Fibroblast of skin of left quadriceps (primary cell): ENCODE measurements at places on chromosomes 5 and 9.
A peak's percentile ranks its signal among the peaks of the same experiment; 100 is the strongest.

GRCh38 chr9:97744710-97745708, 47.9 kb upstream of the XPA start:
- DNase-seq = no peak

- peak; percentile 30 for DNase-seq
These were observed 14.2 kb upstream of the LVRN start for GRCh38 chr5:115948091-115948534.

GRCh38 chr9:124353811-124354274, 61.4 kb downstream of the PSMB7 start:
- DNase-seq = no peak

DNA sequence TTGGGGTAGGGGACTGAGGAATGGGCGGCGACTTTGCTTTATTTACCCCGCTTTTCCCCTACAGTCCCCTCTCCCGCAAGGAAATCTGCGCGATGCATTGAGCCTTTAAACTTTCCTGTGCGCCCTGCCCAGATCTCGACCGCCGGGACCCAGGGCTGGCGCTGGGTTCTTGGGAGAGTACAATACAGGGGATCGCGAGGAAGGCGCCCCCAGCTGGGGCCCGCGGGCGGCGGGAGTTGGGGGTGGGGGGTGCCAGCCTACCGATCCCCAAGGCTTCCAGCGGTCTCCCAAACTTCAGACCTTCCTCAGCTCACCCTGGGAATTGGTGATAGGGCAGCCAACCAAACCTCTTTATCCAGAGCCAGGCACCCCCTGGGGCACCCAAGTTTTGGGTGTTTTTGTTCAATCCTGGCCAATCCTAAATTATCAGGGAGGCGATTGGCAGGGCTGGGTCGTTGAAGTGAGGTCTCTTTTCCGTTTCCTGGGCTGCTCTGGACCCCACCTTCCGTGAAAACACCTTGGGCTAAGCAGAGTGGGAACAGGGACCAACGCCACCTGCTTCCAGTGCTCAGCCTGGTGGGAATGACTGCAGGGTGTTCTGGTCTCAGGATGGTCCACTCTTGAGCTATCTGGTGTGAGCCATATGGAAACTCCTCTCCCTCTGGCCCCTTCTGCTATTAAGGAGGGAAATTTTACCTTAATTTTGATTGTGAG, 51.4 kb upstream of the DAB2IP start:
- DNase-seq = no peak

GRCh38 chr9:78938821-78939220, 632.9 kb upstream of the TLE4 start:
- DNase-seq = no peak

- DNase-seq = no peak
These were observed 169.6 kb downstream of the SLC24A2 start for GRCh38 chr9:19619221-19619620.

- no peak for DNase-seq
These were observed 101.5 kb downstream of the COL23A1 start for GRCh38 chr5:178488696-178489095.

- DNase-seq = no peak
These were observed 106.0 kb downstream of the CD180 start for GRCh38 chr5:67090593-67090992.

DNA sequence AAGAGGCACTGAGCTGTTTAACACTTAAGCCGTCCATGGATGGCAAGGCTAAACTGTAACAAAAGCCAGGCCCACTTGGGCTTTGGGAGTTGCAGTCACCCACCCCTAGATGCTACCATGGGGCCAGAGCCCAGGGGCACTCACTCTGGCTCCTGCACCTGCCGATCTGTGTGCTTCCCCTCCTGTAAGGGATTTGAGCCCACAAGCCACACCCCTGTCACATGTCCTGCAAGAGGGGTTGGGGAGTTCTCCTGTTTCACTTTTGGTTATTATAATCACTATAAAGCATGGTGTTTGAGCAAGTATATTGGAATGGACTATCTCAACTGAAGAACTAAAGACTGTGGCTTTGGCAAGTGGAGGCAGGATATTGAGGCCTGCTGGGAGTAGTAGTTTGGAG, 14.0 kb upstream of the GPR151 start:
- no peak for DNase-seq

GRCh38 chr9:5714501-5715401, 85.8 kb downstream of the RIC1 start:
- no peak for DNase-seq

DNA sequence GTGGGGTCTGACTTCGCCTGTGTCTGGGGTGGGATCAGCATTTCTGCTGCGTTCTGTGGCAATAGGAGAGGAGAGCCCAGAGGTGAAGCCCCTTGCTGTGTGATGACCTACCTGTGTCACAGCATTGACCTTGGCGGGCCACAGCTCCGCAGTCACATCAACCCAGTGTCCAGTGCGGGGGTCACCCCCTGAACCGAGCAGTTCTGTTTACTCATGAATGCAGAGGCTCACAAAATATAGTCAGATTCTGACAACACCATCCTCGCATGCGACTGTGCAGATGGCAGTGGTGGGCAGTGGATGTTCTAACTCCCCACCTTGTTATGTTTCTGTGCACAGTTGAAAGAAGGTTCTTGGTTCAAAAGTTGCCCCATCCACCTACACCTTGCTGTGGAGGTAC, 100.1 kb downstream of the ADAMTS16 start:
- no peak for DNase-seq

GRCh38 chr5:100803397-100803796, 99.7 kb downstream of the ST8SIA4 start:
- no peak for DNase-seq

- DNase-seq = no peak
These were observed 65.4 kb upstream of the ANKRD55 start for GRCh38 chr5:56298336-56299090.
